Amniotic epithelial cell (primary cell): ENCODE measurements at places on chromosomes 1 and 21.

GRCh38 chr1:31297277-31298247, 730 bp downstream of the ZCCHC17 start:
- peak; percentile 25 for DNase-seq

GRCh38 chr1:50425376-50426107, 2.3 kb upstream of the DMRTA2 start:
- no peak for DNase-seq

DNA sequence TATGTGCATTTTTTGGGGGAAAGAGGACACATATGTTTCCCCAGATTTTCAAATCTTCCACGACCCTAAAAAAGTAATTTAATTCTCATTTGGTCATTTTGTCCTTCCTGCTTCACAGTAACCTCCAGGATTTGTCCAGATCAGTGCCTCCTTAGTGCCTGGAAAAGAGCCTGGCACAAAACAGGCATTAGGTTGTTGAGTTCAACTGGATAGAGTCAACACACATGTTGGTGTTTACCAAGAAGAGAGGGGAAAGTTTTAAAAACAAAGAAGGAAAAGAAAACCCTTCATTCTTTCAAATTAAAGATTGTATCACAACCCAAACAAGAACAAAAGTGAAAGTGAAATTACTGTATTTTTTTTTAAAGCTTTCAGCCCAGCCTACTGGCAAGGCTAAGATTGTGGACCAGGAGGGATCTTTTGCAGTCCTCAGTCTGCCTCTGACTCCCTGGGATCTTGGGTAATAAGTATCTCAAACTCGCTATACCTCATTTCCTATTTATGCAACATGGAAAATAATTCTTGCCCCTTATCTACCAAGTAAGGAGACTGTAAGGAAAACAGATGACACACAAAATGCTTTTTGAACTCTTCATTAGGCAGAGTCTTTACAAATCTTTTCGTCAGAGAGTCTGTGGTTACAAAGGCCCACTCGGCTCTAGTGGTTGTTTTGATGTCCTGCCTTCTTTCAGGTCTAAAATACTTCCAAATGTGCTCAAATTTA, 57.8 kb downstream of the ZNF281 start:
- peak; percentile 100 for DNase-seq

GRCh38 chr1:20182415-20182814, 3.5 kb upstream of the UBXN10 start:
- no peak for DNase-seq
